ENCODE measurements at places on chromosomes 1 and 21. TPM values are rescaled to one million over a fixed set of nuclear protein-coding genes. Genes with fewer than 3 reads are reported as not detected.

GRCh38 chr1:151292207-151293030 is 10.3 kb downstream of the ZNF687 start:
- DNase-seq: no peak

DNA sequence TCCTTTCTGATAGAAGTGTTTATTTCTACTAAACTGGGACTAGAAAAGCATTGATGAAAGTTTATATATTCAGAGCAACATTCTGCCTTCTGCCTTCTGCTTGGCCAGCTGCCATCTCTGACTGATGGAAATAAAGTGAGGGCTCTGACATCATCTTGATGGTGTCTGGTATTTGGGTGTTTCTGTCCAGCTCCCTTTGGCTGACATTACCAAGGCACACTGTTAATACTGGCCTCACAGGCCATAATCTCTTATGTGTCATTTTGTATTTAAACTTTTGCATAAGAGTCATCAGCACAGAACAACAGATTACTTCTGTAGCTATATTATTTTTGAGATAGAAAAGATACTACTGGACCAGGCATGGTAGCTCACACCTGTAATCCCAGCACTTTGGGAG is 216.9 kb downstream of the RYR2 start:
- DNase-seq: no peak

- no peak for DNase-seq
These were observed 25.8 kb downstream of the RIPPLY3 start for GRCh38 chr21:37032293-37032692.

HYI gene
- total RNA-seq: 131 TPM

CELSR2 gene
- total RNA-seq: 1.3 TPM

- no peak for DNase-seq
These were observed 54.9 kb upstream of the EDN2 start for GRCh38 chr1:41539418-41539805.

GRCh38 chr1:110341872-110342331 is 2.7 kb downstream of the RBM15 start:
- no peak for DNase-seq

SERPINC1 gene
- not detected for total RNA-seq

UBL4B gene
- not detected for total RNA-seq

All from fibroblast of villous mesenchyme (primary cell).